ENCODE measurements at places on chromosomes 3 and 15. TPM values are rescaled to one million over a fixed set of nuclear protein-coding genes. Genes with fewer than 3 reads are reported as not detected.

- DNase-seq: no peak
These were observed 461 bp upstream of the FNDC3B start for GRCh38 chr3:172038798-172039435.

The IP6K1 gene
- 30.2 TPM for polyA plus RNA-seq

The SPESP1 gene
- 12.8 TPM for polyA plus RNA-seq

DNA sequence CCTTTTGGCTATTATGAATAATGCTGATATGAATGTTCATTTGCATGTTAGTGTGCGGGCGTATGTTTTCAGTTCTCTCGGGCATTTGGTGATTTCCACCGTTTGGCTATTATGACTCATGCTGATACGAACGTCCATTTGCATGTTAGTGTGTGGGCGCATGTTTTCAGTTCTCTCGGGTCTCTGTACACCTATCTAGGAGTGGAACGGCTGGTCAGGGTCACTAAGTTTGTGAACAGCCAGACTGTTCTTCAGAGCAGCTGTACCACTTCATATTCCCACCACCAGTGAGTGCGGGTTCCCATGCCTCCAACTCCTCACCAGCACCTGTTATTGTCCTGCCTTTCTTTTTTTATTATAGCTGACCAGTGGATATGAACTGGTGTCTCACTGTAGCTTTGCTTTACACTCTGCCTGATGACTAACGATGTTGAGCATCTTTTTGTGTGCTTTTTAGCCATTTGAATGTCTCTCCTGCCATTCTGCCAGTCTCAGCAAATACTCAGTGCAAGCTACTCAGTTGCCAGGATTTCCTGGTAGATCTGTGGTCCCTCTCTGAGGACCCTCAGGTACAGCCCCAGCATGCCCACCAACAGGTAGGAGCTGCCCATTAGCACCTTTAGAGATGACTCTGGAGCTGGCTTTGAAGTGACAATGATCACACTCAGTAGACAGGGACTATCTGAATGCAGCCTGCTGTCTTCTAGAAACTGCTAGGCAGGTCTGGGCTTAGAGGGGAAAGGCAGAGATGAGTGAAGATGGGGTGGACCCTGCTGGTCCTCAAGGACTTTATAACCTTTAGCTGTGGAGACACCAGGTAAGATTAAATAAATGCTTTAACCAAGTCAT lies 141.1 kb downstream of the XXYLT1 start:
- peak; percentile 71 for DNase-seq

The ZNF385D gene
- polyA plus RNA-seq: 7.1 TPM

GRCh38 chr15:66797921-66798320 lies 95.9 kb downstream of the SMAD6 start:
- DNase-seq: no peak

DNA sequence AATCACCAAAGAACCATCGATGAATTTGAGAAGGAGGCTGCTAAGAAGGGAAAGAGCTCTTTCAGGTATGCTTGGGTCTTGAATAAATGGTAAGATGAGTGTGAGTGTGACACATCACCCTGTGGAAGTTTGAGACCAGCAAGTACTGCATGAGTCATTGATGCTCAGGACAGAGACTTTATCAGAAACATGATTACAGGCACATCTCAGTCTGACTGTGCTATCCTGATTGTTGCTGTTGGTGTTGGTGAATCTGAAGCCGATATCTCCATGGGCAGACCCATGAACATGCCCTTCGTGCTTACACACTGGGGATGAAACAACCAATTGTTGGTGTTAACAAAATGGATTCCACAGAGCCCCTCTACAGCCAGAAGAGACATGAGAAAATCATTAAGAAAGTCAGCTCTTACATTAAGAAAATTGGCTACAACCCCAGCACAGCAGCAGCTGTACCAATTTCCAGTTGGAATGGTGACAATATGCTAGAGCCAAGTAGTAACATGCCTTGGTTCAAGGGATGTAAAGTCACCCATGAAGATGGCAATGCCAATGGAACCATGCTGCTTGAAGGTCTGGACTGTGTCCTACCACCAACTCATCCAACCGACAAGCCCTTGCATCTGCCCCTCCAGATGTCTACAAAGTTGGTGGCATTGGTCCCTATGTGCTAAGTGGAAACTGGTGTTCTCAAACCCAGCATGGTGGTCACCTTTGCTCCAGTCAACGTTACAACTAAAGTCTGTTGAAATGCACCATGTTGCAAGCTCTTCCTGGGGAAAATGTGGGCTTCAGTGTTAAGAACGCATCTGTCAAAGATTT lies 20.5 kb downstream of the TM4SF4 start:
- DNase-seq: peak; percentile 73

- no peak for DNase-seq
These were observed 22.8 kb downstream of the SLC28A2 start for GRCh38 chr15:45274636-45275380.

GRCh38 chr3:87792534-87793336 lies 266.1 kb downstream of the CGGBP1 start:
- no peak for DNase-seq

The SERPINI1 gene
- polyA plus RNA-seq: 1.8 TPM

GRCh38 chr3:128867200-128868125 lies 12.0 kb upstream of the ACAD9 start:
- peak; percentile 52 for DNase-seq

GRCh38 chr3:170977949-170978745 lies 48.4 kb downstream of the SLC2A2 start:
- peak; percentile 6 for DNase-seq

The IL17RD gene
- polyA plus RNA-seq: 5.4 TPM

The ZNF662 gene
- polyA plus RNA-seq: 0.12 TPM

- peak; percentile 21 for DNase-seq
These were observed 614.4 kb downstream of the FHIT start for GRCh38 chr3:60636846-60637245.

DNA sequence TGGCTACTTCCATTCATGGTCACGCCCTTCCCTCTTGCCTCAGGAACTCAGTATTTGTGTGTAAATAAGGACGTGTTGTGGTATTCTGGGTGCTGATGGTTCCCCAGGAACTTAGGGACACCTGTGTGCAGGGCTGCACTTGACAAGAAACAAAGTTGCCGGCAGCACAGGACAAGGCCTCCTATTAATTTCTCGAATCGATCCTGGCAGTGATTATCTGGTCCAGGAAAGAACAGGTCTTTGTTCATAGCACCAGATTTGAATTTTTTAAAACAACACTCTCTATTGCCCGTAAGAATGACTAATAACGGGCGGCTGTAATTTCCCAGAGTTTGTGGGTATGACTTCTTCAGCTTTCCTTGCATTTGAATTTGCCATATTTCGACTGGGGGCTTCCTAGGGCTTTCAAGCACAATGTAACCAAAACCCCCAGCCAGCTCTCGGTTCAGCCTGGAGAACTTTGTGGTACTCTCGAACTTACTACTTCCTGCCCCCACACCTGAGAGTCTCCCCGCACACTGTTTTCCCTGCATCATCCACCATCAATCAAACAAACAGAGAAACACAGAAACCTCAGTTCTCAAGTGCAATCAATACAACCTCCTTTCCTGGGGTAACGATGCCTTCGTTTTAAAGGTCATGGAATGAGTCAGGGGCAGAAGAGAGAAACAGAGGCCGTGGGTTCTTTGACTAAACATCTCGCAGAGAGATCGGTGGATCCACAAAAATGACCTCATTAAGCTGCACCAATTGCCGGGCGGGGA lies 241.7 kb upstream of the ICE2 start:
- no peak for DNase-seq

The MYRIP gene
- polyA plus RNA-seq: not detected

The GPR27 gene
- polyA plus RNA-seq: 0.14 TPM

- DNase-seq: no peak
These were observed at the start of gene PTH1R for GRCh38 chr3:46877406-46878125. TSS of gene PTH1R (plus strand) at chr3:46877721. CDS start at chr3:46883560, 5,839 bp downstream.

GRCh38 chr3:67335813-67336212 lies 318.6 kb downstream of the SUCLG2 start:
- DNase-seq: no peak

The PCBP4 gene
- 65.6 TPM for polyA plus RNA-seq
